ENCODE measurements at places on chromosomes 5 and 9. TPM values are rescaled to one million over a fixed set of nuclear protein-coding genes. Genes with fewer than 3 reads are reported as not detected.

GRCh38 chr9:84697042-84697441, 27.5 kb downstream of the NTRK2 start:
- no peak for DNase-seq

GRCh38 chr9:136683755-136684154, 3.5 kb downstream of the AGPAT2 start:
- DNase-seq = no peak

- DNase-seq = peak; percentile 94
Measured at GRCh38 chr5:95591490-95591901, 28.4 kb upstream of the GPR150 start.

DNA sequence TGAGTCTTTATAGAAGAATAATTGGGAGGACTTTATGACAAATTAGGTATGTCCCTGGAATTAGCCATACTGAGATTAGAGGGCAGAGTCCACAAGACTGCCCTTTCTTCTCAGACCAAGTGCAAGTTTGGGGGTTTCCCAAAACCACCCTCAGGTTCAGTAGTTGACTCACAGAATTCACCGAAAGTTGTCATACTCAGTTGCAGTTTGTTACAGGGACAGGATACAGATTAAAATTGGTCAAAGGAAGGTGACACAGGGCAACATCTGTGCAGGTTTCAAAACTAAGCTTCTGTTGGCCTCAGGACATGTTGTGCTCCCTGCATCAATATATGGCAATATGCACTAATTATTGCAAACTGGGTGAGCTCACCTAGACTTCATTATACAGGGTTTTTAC, 3.8 kb downstream of the RANBP17 start:
- DNase-seq = no peak

GRCh38 chr9:127934248-127934647, 3.4 kb downstream of the DPM2 start:
- DNase-seq = no peak

GRCh38 chr9:131432050-131432449, 38.2 kb downstream of the PRRC2B start:
- DNase-seq = peak; percentile 87

DNA sequence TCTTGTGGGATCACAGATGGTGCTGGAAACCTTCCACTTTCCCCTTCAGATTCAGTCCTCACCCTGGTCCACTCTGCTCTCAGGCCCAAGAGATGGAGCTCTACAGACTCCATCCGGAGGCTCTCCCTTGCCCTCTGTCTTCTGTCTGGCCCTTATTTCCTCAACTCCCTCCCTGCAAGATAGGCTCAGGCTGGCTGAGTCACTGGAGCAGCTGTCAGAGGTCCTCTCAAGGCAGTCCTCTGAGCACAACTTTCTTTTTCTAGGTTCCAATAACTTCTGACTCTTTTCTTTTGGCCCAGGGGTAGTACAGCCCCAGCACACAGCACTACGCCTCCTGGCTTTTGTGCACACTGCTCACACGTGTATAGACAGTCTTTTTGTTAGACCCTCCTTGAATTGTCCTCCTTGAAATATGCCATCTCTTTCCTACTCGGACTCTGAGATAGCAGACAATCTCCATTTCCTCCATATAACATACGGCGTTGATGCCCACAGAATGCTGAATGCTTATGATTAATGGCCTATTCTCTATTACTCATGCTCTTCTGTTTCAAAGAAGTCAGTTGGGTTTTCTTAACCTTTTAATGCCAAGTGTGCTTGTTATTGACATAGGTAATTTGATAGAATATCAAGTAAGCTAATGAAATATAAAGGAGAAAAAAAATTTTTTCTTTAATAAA, 193.1 kb downstream of the SLC12A2 start:
- no peak for DNase-seq

- DNase-seq = no peak
Measured at GRCh38 chr5:139796061-139796806, 626 bp downstream of the PSD2 start.

- peak; percentile 21 for DNase-seq
Measured at GRCh38 chr5:60184606-60185005, 291.1 kb upstream of the PDE4D start.

GRCh38 chr5:132839426-132840301, 9.2 kb upstream of the SHROOM1 start:
- DNase-seq = peak; percentile 73

- DNase-seq = no peak
Measured at GRCh38 chr5:80190960-80191359, 64.9 kb downstream of the SERINC5 start.

DNA sequence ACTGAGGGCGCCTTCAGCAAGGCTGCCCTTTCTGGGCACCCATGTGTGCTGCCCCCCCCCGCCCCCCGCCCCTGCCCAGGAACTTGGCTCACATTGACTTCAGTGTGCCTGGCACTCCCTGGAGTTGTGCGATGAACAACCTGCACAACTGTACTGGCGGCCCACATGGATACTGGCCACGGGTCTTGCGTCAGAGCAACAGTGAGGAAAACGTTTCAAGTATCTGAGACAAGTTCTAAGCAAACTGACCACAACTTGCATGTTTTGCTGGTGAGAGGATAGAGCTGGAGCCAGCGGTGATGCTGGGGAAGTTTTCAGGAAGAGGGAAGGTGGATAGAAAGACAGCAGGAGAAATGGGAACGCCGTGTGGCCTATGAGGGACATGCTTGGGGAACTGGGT, 45.4 kb downstream of the HABP4 start:
- DNase-seq = peak; percentile 55

GRCh38 chr5:15475367-15475766, 24.6 kb upstream of the FBXL7 start:
- no peak for DNase-seq

DNA sequence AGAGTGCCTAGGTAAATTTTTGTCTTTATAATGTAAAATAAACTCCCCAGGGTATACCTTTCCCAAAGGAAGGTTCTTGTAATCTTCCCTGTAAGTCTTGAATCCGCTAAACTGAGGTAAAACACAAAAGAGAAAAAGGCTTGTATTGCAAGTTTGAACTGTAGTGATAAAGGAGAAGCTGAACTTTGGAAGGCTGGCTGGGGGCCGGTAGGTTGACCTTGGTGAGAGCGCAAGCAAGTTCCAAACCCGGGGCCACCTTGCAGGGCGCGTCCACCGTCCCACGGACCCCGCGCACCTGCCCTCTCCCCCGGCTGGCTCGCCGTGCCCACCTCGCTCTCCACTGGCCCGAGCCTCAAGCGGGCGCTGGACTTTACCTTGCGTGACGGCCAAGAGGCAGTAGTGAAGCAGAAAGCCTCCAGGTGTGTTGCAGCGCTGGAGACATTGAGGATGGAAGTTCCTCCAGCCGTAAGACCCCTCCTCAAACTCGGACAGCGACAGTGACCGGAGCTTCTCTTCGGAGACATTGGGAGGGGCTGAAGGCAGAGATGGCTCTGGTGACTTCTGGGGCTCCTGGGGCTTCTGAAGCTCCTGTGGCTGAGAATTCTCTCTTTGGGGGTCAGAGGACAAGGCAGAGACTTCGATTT, 428 bp downstream of the SLCO4C1 start:
- DNase-seq = no peak

DNA sequence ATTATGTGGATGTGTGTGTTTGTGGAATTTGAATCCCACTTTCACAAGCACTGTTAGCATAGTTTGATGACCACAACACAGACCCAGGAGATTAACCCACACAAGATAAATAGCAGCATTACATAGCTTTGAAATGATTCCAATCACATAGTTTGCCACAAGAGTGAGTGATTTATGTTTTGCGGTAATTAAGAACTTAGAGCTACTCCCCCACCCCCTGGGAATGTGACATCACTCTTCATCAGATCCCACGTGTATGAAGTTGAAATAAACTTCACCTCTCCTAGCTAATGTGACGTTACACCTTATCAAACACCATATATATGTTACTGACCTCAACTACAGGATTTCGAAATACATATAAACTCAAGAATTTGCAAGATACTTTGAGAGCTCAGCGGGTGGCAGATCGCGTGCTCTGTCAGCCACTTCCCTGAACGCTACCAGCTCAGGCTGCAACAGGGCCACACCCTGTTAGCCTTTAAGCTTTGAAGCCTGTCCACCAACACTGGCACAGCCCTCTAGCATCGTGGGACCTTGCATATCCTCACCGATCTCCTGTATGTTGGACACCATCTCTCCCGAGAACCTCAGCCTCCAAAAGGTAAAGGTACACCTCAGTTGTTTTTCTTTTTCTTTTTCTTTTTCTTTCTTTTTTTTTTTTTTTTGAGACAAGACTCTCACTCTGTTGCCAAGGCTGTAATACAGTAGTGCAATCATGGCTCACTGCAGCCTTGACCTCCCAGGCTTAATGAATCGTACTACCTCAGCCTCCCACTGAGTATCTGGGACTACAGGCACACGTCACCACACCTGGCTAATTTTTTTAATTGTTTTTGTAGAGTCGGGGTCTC, 1.7 kb upstream of the AGTPBP1 start:
- DNase-seq = peak; percentile 90

GRCh38 chr5:131509801-131510200, 125.2 kb downstream of the RAPGEF6 start:
- DNase-seq = no peak

GRCh38 chr5:157204765-157205164, 24.1 kb downstream of the ITK start:
- DNase-seq = no peak

- no peak for DNase-seq
Measured at GRCh38 chr5:39257554-39257953, 38.2 kb upstream of the FYB1 start.

- no peak for DNase-seq
Measured at GRCh38 chr5:37121465-37121864, 127.7 kb downstream of the CPLANE1 start.

- DNase-seq = no peak
Measured at GRCh38 chr9:134329576-134329855, 3.3 kb downstream of the RXRA start.

- no peak for DNase-seq
Measured at GRCh38 chr9:133629221-133630110, 6.7 kb upstream of the DBH start.

DNA sequence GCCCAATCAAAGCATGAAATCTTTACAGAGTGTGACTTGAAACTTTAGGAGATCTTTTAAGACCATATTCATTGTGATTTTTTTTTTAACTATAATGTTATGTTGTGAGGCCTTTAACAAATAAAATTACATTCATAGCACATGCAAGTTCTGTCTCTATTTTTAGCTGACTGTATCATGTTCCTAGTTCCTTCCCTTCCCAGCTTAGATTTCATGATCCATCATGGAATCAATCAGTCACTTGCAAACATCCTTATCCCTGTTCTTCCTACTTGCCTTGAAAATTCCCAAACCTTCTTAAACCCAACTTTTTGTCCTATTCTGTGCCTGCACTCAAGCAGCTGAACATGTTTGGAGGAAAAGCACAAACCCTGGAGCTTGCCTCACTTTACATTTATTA, 141.8 kb downstream of the DMXL1 start:
- DNase-seq = no peak

DNA sequence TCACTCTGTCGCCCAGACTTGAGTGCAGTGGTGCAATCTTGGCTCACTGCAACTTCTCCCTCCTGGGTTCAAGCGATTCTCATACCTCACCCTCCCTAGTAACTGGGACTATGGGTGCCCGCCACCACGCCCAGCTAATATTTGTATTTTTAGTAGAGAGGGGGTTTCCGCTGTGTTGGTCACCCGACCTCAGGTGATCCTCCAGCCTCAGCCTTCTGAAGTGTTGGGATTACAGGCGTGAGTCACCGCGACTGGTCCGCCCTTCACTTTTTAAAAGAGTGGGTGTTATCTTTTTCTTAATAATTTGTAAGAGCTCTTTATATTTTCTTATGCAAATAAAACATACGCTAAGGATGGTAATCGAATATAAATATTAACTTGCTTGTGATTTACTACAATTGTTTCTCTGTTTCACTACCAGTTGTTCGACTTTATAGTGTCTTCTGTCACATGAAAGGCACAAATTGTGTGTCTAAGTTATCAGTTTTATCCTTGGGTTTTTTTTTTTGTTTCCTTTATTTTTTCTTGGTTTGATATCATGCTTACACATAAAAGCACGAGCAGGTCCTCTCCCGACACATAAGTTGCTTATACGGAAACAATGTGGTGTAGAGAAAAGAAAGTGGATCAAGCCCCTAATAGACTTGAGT, 1.9 kb upstream of the GPBP1 start:
- DNase-seq = peak; percentile 68

GRCh38 chr5:112669328-112669963, 68.2 kb upstream of the APC start:
- DNase-seq = no peak

DNA sequence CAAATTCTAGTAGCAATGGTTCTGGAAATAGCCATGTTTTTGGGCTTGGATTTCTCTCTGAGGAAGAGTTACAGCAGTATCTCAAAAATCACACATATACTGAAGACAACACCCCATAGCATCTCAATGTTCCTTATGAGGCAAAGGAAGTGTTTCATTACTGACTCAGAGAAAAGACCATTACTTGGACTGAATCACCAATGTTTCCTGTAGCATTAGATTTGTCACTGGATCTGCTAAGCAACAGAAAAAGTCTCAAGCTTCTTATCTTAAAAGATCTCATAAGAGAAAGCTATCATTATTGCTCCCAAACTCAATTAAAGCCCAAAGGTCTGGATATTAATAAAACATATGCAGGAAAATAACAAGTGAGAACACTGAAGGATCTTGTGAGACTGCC, 272.4 kb downstream of the ADAMTS6 start:
- peak; percentile 90 for DNase-seq

DNA sequence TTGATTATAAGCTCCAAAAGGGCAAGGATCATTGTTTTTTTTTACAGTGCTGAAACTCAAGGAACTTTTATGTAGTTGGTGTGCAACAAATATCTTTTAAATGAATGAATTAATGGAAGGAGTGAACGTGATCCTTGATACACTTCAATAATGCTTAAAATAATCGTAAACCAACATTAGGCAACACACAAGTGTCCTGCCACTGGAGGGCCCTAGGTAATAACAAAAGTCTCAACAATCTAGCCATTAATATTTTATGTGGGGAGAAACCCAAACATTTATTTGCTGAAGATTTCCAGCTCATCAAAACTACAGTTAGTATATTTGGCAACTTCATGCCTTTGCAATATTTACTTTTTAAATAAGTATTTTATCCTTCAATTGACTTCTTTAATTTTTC, 309.0 kb upstream of the FBXL7 start:
- DNase-seq = no peak

DNA sequence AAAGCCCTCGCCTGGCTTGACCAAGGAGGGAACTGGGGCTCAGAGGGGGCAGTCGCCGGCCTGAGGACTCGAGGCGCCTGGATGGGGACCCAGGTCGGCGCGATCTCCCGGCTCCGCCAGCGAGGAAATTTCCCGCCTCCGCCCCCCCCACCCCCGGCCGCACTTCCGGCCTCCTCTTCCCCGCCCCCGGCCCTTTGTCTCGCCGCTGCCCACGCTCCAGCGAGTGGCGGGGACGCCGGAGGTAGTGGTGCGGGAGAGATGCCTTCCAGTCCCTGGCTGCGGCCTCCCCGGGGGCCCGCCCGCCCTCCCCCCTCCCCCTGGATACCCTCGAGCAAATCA, 448 bp upstream of the GPRIN1 start:
- DNase-seq = no peak

Gene RALGPS1
- 0.39 TPM for polyA plus RNA-seq

Gene FGF1
- polyA plus RNA-seq = 5.0 TPM

Gene CARD9
- polyA plus RNA-seq = 0.14 TPM

Gene SPATA6L
- polyA plus RNA-seq = 0.91 TPM

Gene PCSK1
- not detected for polyA plus RNA-seq

Gene DOLK
- polyA plus RNA-seq = 41.3 TPM

Gene TMEM215
- not detected for polyA plus RNA-seq

Gene SLC46A2
- polyA plus RNA-seq = not detected

Gene SLC44A1
- 19.0 TPM for polyA plus RNA-seq

Gene HEMGN
- polyA plus RNA-seq = not detected

Gene MARCHF3
- 6.2 TPM for polyA plus RNA-seq

Gene CARTPT
- not detected for polyA plus RNA-seq

Gene GPRIN1
- 3.7 TPM for polyA plus RNA-seq

Gene ANXA2R
- polyA plus RNA-seq = 0.07 TPM

Gene NIPAL4
- polyA plus RNA-seq = 6.1 TPM
